ENCODE measurements at places on chromosomes 6 and 20.

- DNase-seq: no peak
Observed at GRCh38 chr6:111356551-111356950, 126.5 kb downstream of the REV3L start.

- DNase-seq: no peak
Observed at GRCh38 chr20:58558486-58559367, 43.5 kb upstream of the APCDD1L start.

- no peak for DNase-seq
Observed at GRCh38 chr20:31770243-31770642, 31.2 kb downstream of the TPX2 start.

- no peak for DNase-seq
Observed at GRCh38 chr6:30981942-30982772, 1.4 kb upstream of the MUC21 start.

DNA sequence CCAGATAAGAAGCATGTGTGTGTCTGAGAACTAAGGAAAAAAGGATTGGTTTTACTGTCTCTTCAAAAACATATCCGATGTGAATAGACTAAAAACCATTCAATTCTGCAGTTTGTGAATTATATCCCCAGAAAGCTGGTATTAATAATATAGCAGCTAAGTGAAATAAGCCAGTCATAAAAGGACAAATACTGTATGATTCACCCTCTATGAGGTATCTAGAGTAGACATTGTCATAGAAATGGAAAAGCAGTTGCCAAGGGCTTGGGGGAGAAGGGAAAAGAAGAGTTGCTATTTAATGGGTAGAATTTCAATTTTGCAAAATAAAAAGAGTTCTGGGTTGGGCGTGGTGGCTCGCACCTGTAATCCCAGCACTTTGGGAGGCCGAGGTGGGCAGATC lies 137.5 kb downstream of the ATXN1 start:
- no peak for DNase-seq

- DNase-seq: no peak
Observed at GRCh38 chr6:52640916-52641315, 30.0 kb upstream of the TMEM14A start.

DNA sequence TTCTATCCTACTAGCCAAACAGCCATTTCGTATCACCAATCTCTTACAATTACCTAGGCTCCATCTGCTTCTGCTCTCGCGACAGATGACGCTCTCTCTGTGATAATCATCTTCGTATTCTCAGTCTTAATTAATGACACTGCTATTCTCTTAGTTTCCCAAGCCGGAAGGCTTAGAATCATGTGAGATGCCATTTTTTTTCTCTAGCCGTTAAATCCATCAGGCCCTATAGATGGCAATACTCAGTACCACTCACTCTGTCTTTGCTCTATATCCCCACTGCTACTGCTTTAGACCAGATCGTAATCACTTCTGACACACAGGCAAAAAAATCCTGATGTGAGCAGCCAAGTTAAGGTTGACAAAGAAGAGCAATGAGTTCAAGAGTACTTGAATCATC lies 2.1 kb upstream of the THEMIS start:
- no peak for DNase-seq

GRCh38 chr20:15476186-15476585 lies 1097.1 kb downstream of the KIF16B start:
- no peak for DNase-seq

DNA sequence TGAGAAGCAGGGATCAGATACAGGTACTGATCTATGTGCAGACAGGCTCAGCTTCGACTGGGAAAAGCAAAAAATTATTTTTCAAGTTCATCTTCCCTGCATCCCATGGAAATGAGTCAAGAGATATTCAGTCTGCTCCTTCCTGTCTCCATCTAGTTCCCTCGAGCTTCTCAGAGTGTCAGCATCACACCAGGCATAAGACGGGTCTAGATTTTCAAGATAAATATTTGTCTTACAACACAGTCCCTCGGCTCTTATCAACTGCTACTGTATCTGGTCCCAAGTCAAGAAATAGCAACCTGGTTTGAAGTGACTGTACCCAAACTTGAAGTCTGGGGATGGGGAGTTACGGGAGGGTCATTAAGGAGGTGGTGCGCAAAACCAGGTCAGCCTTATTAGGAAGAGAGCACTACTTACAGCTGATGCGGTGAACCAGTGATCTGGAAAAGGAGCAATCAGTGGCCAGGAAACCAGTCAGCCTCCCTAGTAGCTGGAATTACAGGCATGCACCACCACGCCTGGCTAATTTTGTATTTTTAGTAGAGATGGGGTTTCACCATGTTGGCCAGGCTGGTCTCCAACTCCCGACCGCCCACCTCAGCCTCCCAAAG lies 29.7 kb downstream of the ZMYND8 start:
- DNase-seq: no peak

DNA sequence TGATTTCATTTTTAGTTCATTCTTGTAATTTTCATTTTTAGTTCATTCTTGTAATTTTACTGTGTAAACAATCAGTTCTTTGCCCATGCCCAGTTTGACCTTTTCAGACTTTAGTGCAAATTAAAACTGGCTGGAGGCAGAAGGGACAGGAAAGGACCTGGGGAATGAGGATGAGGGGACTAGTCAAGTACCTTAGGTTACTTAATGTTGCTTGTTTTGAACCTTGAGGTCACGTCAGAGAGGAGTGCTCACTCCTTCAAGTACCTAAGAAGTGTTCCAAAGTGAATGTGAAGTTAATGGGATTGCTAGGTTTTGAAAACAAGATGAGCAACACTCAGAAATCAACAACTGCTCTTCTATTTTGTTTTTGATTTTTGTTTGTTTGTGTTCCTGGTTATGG lies 82.5 kb downstream of the FOXO3 start:
- DNase-seq: no peak

Measured in heart right ventricle (tissue), 16 donors.